ENCODE measurements at places on chromosomes 1 and 21. TPM values are rescaled to one million over a fixed set of nuclear protein-coding genes. Genes with fewer than 3 reads are reported as not detected.

DNA sequence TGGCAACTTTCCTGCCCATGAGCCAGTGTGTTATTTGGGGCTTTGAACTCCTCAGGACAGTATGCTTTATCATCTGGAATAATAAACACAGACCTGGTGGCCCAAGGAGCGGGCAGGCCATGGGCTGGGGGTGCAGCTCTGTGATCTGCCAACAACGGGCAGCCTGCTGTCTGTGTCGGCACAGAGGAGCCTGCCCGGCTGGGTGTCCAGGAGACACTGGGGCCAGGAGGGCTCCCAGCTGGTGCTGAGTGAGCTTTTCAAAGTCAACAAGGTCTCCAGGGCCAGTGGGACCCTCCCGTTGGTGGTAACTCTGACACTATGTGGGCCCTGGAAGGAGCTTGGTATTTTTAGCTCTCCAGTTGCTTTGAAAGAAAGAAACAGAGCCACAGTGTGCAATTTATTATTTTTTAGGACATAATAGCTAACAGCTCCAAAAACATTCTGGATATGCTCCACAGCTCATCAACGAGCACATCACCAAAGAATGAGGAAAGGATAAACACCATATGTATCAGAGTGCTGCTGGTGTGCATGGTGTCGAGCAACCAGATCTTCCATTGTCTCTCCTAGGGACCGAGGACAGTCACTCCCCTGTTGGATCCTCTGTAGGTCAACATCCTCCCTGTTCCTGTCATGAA, 488.7 kb upstream of the USP24 start:
- no peak for DNase-seq

DNA sequence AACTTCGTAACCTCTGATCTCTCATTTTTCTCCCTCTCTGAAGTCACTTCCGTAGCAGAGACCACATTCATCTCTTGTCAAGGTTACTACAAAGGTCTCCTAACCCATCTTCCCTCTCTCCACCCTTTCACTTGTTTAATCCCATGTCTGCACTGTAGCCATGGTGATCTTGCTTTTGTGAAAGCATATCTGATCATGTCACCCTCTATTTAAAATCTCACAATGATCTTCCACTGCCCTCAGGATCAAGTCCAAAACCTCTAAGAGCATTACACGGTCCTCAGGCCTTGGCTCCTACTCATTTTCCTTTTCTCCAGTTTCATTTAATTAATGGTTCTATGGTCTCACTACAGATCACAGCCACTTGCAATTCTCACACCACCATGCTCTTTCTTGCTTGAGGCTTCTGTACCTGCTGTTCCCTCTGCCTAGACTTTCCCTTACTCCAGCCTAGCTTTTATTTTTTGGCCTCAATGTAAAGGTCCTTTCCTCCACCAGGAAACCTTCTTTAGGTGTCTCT, 12.1 kb downstream of the ARHGEF11 start:
- no peak for DNase-seq

The PRKCZ gene
- total RNA-seq = 3.5 TPM

The GPR52 gene
- 4.6 TPM for total RNA-seq

The PALMD gene
- total RNA-seq = 119 TPM

GRCh38 chr1:39098546-39099250, 72.5 kb downstream of the NDUFS5 start:
- DNase-seq = no peak

The ARHGEF11 gene
- total RNA-seq = 38.4 TPM

DNA sequence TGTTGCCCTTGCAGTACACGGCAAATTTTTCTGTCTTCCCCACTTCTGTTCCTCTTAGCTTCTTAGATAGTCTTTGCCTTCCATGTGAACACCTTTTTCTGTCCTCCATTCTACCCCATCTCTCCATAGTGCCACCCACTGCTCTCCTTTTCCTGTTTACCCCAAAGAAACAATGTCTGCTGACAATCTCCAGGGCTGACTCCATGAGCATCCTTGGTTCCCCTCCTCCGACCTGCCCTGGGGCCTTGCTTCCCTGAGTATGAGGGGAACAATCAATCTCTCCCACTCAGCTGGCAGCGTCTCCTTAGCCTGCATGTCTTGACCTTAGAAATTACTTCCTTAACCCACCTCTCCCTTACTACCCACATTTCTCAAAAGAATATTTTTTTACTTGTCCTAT, 12.3 kb upstream of the MYBPHL start:
- DNase-seq = no peak

- no peak for DNase-seq
These were observed 140.5 kb downstream of the NTPCR start for GRCh38 chr1:233090746-233091494.

GRCh38 chr1:84834419-84835064, 58.5 kb downstream of the LPAR3 start:
- DNase-seq = no peak

The MAN1A2 gene
- 50.0 TPM for total RNA-seq

DNA sequence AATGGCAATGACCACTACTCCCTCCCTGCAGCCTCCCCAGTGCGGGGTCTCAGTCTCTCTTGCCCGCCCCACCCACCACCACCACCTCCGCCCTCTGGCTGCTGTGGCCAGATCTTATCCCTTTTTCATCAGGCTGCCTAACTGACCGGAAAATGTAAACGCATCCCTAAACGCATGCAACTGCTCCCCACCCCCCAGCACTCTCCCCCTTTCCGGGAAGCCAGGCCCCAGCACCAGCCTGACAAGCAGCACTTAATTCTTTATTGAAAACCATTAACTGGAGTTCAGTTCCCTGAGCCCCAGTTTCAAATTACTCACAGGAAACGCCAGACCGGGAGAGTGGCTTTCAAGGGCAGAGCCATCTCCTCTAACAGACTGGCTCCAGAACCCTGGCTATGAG, 147.7 kb downstream of the DMRTA2 start:
- no peak for DNase-seq

- no peak for DNase-seq
These were observed 19.5 kb downstream of the UBASH3A start for GRCh38 chr21:42423197-42423675.

The NBPF4 gene
- 0.18 TPM for total RNA-seq

The PHF13 gene
- total RNA-seq = 19.3 TPM

The KTI12 gene
- total RNA-seq = 4.8 TPM

DNA sequence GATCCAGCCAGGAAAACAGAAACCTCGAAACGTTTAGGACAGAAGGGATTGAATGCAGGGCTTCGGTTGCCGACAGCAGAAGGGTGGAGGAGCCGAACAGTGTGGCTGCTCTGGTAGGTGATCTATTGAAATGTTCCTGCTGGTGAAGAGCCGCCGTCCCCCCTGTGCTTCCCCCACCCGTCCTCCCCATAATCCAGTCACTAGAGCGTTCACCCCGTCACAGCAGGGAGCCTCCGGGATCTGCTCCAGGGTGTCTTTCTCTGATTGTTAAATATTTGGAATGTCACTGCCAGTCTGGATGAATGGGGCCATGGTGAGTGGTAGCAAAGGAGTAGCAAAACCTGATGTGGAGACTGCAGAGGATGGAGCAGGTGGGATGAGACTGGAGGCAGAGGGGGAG, 255.1 kb upstream of the CSF3R start:
- DNase-seq = peak; percentile 9

The SPRR3 gene
- total RNA-seq = 0.45 TPM

The RORC gene
- 0.45 TPM for total RNA-seq

DNA sequence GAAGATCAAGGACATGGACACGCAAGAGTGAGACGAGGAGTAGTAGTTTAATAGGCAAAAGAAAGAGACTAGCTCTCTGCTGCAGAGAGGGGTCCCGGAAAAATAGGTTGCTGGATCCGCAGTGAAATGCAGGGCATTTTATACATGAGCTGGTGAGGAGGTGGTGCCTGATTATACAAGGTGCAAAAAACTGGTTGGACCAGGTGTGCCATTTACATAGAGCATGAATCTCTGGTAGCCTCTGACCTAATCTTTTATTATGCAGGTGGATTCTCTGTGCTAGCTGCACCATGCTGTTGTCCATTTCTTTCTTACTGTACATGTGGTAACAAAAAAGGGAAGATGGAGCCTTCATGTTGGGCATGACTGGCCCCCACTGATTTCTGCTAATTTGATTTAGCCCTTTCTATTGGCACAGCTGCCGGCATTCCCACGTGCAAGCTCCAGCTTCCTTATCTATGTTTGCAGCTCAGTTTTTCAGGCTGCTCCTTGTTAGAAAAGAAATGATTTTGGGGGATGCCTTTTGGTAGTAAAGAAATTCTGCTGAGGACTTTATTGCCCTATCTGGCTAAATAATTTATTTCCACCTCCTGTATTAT, 548.1 kb downstream of the BRINP3 start:
- DNase-seq = no peak

The SPEN gene
- total RNA-seq = 97.7 TPM

- DNase-seq = no peak
These were observed 41.7 kb downstream of the UTP25 start for GRCh38 chr1:209869291-209870149.

GRCh38 chr1:212858461-212859265, 588 bp downstream of the FLVCR1 start:
- DNase-seq = no peak

The LIX1L gene
- total RNA-seq = 57.6 TPM

GRCh38 chr1:43990271-43991199, 864 bp upstream of the CCDC24 start:
- no peak for DNase-seq

DNA sequence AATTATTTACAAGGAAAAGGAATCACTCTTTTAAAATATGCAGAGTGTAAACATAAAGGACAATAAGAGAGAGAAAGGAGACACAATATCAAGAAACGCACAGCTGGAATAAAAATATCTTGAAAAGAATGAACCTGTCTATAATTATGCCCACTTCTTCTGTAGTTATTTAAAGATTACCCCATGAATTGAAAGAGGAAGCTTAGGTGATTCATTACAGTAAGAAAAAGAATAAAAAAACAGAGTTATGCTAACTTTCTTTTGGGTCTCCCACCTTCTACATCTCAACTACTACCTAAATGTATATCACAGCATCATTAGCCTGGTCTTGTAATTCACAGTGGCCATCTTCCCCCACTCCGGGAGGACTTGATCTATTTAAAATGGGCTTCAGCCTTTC, 182.1 kb downstream of the MRPL39 start:
- DNase-seq = no peak

The MAN1C1 gene
- total RNA-seq = 29.4 TPM

- peak; percentile 58 for DNase-seq
These were observed 13.5 kb upstream of the CHI3L1 start for GRCh38 chr1:203199816-203200571.

GRCh38 chr21:38361324-38361723, 104.5 kb downstream of the KCNJ15 start:
- no peak for DNase-seq

DNA sequence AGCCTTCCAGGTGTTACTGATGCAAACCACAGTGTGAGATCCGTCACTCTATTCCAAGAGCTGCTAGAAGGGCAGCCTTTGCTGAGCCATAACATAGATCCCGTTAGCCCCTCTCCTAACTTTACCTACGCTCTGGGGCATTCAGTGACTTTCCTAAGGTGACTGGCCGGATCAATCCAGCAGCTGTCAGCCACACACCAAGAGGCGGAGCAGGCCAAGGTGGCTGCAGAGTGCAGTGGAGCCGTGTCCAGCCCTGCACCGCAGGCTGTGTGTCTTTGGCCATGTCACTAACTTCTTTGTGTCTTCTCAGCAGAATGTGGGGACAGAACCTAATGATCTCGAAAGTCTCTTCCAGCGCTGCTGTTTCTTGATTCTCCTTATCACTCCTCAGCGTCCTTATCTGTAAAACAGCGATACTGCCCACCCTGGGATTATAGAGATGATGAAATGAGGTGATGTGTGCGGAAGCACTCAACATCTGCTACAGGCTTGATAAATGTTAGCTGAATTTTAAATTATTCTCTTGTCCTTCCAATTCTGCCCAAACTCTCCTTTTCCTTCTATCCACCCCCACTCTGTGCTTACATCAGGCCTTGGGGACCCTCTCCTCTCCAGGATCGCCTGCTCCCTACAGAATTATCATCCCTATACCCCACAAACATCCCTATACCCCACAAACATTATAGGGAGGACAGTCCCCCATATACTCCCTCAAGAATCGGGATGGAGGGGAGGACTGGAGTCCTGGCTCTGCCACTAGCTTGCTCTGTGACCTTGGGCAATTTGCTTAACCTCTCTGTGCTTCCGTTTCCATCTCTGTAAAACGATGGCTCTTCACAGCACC, 25.8 kb upstream of the LRRN2 start:
- no peak for DNase-seq

The FAM151A gene
- not detected for total RNA-seq

DNA sequence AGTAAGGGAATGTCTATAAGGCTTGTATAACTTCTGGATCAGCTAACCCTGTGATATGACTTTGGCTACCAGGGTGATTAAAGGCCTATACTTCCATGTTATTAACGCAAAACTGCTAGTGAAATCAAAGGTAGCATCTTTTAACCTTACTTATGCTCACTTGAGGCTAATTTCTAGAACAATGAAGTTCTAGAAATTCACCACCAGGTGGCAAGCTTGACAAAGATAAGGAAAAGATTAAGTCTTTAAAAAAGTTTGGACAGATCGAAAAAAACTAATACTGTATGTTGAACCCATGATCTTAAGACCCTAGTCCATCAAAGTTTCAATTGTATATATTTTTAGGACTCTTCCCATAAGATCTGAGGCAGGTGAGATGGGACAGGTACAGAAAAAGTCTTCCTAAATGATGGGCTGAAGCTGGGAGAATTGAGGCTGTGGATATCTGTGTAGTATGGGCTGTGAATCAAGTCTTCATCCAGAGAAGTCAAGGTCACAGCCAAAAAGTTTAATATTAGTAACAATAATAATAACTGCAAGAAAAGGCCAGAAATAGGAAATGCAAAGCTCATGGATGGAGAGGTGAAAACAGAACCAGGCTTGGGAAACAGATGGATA, 18.8 kb downstream of the KYAT3 start:
- no peak for DNase-seq

The KIF26B gene
- total RNA-seq = 0.45 TPM

DNA sequence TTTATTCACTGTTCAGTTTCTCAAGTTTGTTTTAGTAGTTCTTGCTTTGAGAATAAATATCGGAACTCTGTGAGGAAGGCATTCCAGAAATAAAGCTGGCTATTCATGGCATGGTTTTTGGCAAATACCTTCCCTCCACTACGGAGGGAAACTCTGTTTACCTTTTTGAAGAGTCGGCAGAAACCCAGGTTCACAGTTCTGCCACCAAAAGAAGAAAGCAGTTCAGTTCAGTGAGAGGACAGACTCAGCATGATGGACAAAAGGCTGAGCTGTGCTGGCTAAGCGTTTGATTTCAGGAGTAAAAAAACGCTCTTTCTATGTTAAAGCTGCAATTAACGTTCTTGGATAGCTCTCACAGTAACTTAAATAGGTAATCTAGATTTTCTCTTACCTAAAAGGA, 42.4 kb downstream of the CNN3 start:
- DNase-seq = no peak

GRCh38 chr1:151756291-151756690, 7.0 kb downstream of the MRPL9 start:
- DNase-seq = no peak

The S100A14 gene
- total RNA-seq = 0.49 TPM

The WDR64 gene
- total RNA-seq = not detected

DNA sequence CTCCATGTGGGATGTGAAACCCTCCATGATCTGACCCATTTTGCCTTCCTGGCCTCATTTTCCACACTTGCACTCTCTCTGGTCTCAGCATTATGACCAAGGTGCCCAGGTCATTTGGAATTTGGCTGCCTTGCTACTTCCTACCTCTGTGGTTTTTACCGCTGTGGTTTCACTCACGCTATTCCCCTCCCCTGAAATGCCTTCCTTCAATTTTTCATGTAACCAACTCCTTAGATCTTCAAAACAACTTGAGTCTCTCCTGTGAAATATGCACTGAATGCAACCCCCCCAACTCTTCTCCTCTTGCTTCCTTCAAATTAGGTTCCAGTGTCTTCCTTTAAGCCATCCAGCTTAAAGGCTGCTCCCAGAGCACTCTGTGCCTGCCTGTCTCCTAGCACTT, 50.1 kb downstream of the PHC2 start:
- peak; percentile 23 for DNase-seq

GRCh38 chr1:154969860-154970452, 591 bp downstream of the SHC1 start:
- DNase-seq = peak; percentile 80
